Head of caudate nucleus (tissue), 42 donors: ENCODE measurements at places on chromosomes 13 and 19.
A peak's percentile ranks its signal among the peaks of the same experiment; 100 is the strongest.

DNA sequence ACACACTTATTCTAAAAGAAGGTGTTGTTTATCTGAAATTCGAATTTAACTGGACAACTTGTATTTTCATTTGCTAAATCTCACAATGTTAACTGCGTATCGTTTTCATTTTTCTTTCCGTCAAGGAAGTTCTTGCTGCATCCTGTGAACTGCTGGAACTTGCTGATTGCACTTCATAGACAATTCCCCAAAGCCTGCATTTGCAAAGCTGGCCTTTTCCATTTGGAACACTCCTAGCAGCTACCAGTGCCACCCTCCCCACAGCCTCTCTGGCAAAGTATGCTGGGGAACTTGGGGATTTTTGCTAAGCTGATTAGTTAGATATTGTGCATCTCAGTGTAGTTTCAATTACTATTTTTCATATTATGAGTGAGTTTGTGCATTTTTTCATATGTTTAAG, 20.4 kb upstream of the ARGLU1 start:
- DNase-seq, result no peak

GRCh38 chr19:10817291-10818038, 18.5 kb downstream of the TMED1 start:
- no peak for DNase-seq

GRCh38 chr13:98144027-98144741, 1.3 kb downstream of the FARP1 start:
- no peak for DNase-seq

- DNase-seq, result no peak
Measured at GRCh38 chr13:71515744-71516038, 351.3 kb downstream of the DACH1 start.

DNA sequence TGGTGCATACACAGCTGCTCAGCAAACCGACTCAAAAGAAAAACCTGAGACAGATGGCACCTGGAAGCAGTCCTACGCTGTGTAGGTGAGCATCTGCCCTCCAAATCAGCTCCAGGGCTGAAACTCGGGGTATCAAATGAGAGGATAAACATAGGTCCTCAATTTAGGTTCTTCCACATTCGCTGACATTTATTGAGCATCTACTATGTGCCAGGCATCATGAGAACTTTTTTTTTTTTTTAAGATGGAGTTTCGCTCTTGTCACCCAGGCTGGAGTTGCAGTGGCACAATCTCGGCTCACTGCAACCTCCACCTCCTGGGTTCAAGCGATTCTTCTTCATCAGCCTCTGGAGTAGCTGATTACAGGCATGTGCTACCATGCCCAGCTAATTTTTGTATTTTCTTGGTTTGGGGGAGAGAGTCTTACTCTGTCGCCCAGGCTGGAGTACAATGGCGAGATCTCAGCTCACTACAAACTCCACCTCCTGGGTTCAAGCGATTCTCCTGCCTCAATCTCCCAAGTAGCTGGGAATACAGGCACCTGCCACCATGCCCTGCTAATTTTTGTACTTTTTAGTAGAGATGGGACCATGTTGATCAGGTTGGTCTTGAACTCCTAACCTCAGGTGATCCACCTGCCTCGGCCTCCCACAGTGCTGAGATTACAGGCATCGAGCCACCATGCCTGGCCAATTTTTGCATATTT, 13.4 kb downstream of the QPCTL start:
- DNase-seq, result no peak

DNA sequence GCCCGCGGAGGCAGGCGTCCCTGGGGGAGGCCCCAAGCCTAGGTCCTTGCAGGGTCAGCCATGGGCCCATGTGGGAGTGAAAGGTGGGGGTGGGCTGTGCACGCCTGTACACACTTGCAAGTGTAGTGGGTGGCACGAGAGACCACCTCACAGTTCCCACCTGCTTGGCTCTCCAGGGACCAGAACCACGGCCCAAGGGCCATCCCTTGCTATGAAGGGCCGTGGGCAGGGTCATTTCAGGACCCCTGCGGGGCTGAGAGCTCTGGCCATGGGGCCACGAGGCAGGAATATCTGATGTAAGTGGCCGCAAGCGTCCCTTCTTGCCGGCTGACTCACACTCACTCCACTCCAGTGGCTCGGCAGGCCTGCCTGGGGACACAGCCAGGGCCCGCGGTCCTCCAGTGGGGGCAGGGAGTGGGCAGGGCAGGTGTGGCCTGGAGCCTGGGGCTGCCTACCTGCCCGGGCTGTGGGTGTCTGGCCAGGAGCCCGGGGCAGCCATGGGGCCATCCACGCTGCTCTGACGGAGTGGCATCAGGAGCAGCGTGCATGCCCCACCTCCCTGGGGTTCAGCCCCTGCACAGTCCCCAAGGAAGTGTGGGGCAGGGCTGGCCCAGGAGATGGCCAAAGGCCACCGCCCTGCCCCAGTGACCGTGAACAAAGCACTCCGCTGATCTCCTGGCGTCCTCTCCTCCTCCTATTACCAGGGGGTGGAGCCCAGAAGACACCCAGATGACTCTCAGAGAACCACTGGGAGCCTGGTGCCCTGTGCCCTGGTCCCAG, 8.6 kb upstream of the MKNK2 start:
- peak; percentile 65 for DNase-seq

DNA sequence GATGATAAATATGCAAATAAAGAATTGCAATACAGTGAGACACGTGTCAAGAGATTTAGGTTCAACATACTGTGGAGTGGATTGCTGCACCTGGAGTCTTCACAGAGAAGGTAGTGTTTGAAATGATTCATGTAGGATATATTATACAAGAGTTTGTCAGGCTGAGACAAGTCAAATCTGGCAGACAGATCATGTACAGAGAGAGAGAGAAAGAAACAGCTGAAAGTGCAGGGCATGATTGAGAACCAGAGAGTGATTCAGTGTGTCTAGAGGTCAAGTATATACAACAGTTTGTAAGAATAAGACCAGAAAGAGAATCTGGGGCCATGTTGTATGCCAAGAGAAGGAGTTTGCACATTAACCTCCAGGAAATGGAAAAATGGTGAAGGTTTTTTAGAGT, 2.1 kb upstream of the VWA8 start:
- no peak for DNase-seq

- no peak for DNase-seq
Measured at GRCh38 chr19:21586311-21587116, 81.1 kb downstream of the ZNF429 start.

GRCh38 chr19:13269348-13269747, 119.1 kb downstream of the IER2 start:
- no peak for DNase-seq

GRCh38 chr13:54606944-54607343, 1578.3 kb downstream of the OLFM4 start:
- no peak for DNase-seq

GRCh38 chr13:100652510-100652909, 22.1 kb downstream of the TMTC4 start:
- DNase-seq, result no peak

DNA sequence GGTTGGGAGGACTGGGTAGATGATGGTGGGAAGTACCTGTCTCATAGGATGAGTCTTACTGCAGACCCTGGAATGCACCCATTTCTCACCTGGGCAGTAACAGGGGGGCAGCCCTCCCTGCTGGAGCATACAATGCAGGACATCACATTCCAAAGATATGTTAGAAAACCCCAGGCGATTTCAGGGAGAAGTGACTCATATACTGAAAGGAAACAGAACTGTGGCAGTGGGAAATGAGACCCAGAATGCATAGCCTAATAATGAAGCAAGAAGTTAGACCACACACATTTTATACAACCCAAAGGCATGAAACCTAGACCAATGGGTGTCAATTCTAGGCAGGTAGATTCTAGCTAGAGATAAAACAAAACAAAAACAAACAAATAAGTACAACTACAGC, 402.7 kb downstream of the IRS2 start:
- DNase-seq, result no peak

- DNase-seq, result peak; percentile 43
Measured at GRCh38 chr19:13920940-13921747, 15.1 kb downstream of the CC2D1A start.

GRCh38 chr19:30228835-30229524, 143.2 kb upstream of the ZNF536 start:
- DNase-seq, result no peak

GRCh38 chr13:112187527-112188297, 120.8 kb downstream of the SOX1 start:
- DNase-seq, result no peak

DNA sequence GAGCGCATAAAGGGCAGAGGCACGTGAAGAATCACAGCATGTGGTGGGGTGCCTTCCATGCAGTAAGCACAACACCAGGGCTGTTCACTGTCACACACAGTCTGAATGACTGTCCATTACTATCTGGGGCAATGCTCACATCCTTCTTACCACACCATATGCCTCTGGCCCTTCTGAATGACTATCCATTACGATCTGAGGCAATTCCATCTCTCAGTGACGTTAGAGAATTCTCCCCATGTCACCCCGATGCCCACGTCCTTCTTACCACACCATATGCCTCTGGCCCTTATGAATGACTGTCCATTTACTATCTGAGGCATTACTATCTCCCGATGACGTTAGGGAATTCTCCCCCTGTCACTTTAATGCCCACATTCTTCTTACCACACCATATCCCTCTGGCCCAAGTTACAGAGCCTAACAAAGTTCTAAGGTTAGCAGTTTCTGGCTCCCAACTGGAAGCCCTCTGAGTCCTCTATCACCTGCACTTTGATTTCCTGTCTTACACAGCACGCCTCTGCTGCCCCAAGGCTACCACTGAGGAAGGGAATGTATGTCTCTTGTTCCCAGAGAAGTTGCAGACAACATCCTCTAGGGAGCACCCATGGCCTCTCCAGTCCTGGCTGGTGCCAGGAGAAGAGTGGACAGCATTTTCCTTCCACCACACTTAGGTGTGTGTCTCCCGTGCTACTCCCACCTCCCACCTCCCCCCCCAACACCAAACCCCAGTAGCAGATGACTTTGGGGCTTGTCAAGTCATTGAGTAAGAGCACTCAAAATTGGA, 154.8 kb downstream of the COG6 start:
- no peak for DNase-seq

- DNase-seq, result no peak
Measured at GRCh38 chr13:89169951-89170350, 1498.8 kb downstream of the SLITRK5 start.

DNA sequence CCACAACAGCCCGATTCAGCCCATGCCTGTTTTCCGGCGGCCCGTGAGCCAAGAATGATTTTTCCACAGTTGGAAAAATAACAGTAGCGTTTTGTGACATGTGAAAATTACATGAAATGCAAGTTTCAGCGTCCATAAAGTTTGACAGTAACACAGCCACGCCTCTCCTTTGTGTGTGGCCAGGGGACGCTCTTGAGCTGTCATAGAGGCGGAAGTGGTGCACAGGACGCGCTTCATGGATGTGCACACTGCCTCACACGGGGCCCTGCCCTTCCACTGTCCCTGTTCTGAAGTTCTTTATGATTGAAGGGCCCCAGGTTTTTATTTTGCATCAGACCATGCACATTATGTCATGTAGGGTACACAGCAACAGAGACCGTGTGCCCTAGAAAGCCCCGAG, 12.4 kb upstream of the ELAVL1 start:
- no peak for DNase-seq

GRCh38 chr19:31372246-31372781, 23.1 kb upstream of the TSHZ3 start:
- no peak for DNase-seq

DNA sequence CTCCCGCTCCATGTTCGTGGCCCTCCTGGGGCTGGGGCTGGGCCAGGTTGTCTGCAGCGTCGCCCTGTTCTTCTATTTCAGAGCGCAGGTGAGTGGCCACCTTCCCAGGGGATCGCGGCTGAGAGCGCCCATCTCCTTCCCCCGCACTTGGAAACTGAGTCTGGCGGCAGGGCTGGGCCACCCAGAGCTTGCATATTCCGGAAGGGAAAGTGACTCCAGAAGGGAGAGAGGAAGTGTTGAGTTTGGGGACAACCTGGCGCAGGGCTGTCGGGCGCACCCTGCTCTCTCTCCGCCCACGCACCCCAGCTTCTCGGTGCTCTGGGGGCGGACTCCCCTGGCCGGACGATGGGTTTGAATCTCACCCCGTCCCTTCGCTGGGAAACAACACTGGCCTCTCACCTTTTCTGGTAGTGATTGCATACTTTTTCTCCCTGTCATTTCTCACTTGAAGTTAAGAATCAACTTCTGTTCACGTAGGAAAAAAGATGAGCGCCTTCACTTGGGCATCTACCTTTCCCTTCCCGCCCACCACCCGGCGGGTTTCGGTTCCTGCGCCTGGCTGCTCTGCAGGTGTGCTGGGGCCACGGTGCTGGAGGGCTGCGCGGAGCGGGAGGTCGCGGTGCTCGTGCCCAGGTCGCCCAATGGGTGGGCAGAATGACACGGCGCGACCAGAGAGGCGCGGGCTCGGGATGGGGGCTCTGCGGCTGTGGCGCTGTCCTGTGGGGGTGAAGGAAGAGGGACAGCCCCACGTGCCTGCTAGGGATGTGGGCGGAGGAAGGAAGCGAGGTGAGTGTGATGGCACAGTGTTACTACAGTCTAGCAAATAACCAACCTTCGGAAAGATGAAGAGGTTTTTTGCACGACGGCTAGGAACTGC, 721 bp downstream of the TNFSF11 start:
- no peak for DNase-seq

GRCh38 chr13:19153782-19154450, 27.7 kb downstream of the TUBA3C start:
- DNase-seq, result no peak

DNA sequence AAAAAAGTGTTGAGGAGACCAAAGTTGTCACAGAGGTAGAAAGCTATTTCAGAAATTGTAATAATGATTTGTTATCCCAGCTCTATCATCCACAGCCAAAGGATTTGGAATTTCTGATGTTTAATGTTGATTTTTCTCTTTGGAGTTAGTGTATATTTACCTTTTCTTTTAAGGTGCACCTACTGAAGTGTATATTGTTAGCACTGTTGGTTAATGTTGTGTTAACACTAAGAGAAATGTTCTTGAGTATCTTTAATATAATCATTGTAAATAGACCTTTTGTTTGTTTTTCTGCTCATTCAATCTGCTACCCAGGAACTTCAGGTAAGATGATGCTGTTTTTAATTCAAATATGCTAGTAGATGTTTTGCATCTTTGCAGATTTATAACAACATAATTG, 57.5 kb downstream of the ZAR1L start:
- no peak for DNase-seq

GRCh38 chr19:56983804-56984203, 136.0 kb upstream of the USP29 start:
- DNase-seq, result no peak

- DNase-seq, result no peak
Measured at GRCh38 chr13:92365904-92366303, 860.7 kb upstream of the GPC6 start.

- DNase-seq, result no peak
Measured at GRCh38 chr19:45046355-45046754, 7.5 kb downstream of the CLASRP start.

DNA sequence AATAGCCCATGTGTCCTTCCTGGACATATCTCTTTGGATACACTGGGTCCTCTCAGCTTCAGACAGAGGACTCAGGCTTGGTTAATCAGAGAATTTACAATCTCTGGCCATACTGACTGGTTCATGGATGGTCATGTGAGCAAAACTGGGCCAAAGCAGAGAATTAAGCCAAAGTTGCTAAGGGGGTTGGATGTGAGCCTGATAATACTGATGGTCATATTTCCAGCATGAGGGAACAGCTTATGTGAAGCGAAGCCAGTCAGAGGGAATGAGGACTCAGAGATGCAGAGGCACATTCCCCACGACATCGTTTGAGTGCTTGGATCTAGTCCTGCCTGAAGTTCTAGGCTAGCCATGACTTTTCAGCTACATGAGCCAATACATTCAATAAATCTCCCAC, 22.0 kb upstream of the LRRC4B start:
- no peak for DNase-seq
